ENCODE measurements at places on chromosomes 12 and 14.

- H3K4me1 ChIP-seq: peaks cover 38% of the 10 kb centered on the region
- DNase-seq: no peak
- H3K36me3 ChIP-seq: no peaks in the 10 kb centered on the region
Observed at GRCh38 chr12:132502149-132502881, 12.4 kb downstream of the FBRSL1 start.

DNA sequence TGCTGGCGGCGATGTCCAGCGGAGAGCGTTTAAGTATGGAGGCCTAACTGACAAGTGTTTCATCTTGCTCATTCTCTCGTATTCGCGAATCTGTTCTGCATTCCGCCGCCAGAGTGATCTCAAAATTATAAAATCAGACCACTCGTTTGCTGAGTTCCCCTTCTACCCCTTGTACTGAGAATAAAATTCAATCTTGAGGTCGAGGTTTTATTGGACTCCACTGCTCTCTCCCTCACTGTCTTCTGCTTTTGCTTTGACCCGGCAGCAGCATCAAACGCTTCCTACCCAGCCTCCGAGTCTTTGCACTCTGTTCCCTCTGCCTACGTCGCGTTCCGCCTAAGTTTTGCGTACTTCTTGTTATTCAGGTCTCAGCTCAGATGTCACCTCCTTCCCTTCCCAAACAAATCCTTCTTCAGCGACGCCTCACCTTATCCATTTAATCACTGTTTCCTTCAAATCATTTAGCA is 462 bp downstream of the KNTC1 start:
- peak; percentile 21 for DNase-seq
- peak overlapping the region; percentile 31 for H3K4me3 ChIP-seq
- H3K27ac ChIP-seq: peak overlapping the region; percentile 38

- no peaks in the 10 kb centered on the region for H3K36me3 ChIP-seq
- DNase-seq: no peak
Observed at GRCh38 chr12:95522692-95523091, 28.6 kb downstream of the USP44 start.

DNA sequence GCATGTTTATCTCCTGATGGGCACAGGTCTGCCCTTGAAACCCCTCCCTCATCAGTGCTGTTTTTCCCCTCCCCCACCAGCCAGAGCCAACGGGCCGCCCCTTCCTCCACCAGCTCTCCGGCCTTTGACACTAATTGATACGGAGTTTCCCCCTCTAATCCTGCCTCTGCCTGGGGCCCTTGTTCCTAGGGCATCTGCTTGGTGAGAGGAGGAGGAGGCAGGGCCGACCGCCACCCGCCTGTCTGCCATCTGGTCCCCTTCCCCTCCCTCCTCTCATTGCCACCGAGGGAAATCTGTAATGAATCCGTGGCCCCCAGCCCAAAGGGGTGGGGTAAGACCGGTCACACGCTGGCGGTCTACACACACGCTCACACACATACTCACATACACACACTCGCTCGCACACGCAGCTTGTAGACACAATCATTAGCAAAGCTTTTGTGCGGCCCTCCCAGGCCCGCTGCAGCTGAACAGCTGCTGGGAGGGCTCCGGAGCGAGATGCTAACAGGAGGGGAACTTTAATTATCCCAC is 27.4 kb downstream of the SRRM4 start:
- no peak overlapping the region for H3K27ac ChIP-seq
- no peaks in the 10 kb centered on the region for H3K4me1 ChIP-seq
- peaks cover 20% of the 10 kb centered on the region for H3K27me3 ChIP-seq
- no peaks in the 10 kb centered on the region for H3K36me3 ChIP-seq
- peak; percentile 23 for DNase-seq

- H3K27me3 ChIP-seq: no peaks in the 10 kb centered on the region
- no peak overlapping the region for H3K27ac ChIP-seq
- DNase-seq: no peak
- H3K4me1 ChIP-seq: no peaks in the 10 kb centered on the region
- no peak overlapping the region for H3K4me3 ChIP-seq
Observed at GRCh38 chr14:106551265-106551664, 1024.9 kb downstream of the TMEM121 start.

- no peaks in the 10 kb centered on the region for H3K4me1 ChIP-seq
- H3K27ac ChIP-seq: no peak overlapping the region
- no peak overlapping the region for H3K4me3 ChIP-seq
- no peaks in the 10 kb centered on the region for H3K36me3 ChIP-seq
Observed at GRCh38 chr14:65832431-65833266, 420.1 kb downstream of the FUT8 start.

DNA sequence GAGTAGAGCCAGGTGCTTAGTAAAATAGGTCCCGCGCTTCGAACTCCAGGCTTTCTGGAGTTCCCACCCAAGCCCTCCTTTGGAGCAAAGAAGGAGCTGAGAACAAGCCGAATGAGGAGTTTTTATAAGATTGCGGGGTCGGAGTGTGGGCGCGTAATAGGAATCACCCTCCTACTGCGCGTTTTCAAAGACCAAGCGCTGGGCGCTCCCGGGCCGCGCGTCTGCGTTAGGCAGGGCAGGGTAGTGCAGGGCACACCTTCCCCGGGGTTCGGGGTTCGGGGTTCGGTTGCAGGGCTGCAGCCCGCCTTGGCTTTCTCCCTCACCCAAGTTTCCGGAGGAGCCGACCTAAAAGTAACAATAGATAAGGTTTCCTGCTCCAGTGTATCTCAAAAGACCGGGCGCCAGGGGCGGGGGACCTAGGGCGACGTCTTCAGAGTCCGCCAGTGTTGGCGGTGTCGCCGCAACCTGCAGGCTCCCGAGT is 3.6 kb downstream of the SSTR1 start:
- DNase-seq: peak; percentile 12
- peaks cover 46% of the 10 kb centered on the region for H3K27me3 ChIP-seq
- H3K4me3 ChIP-seq: peak overlapping the region; percentile 4
- H3K27ac ChIP-seq: no peak overlapping the region

- H3K4me3 ChIP-seq: no peak overlapping the region
- peaks cover 7% of the 10 kb centered on the region for H3K4me1 ChIP-seq
- H3K36me3 ChIP-seq: no peaks in the 10 kb centered on the region
- peak; percentile 24 for DNase-seq
- H3K27me3 ChIP-seq: no peaks in the 10 kb centered on the region
- no peak overlapping the region for H3K27ac ChIP-seq
Observed at GRCh38 chr12:66048835-66049537, 81.6 kb downstream of the LLPH start.

GRCh38 chr12:132162508-132163031 is 18.3 kb downstream of the NOC4L start:
- no peaks in the 10 kb centered on the region for H3K36me3 ChIP-seq
- DNase-seq: no peak
- H3K4me3 ChIP-seq: no peak overlapping the region
- H3K4me1 ChIP-seq: no peaks in the 10 kb centered on the region

GRCh38 chr12:9022592-9022991 is 33.2 kb downstream of the KLRG1 start:
- H3K27ac ChIP-seq: no peak overlapping the region
- no peaks in the 10 kb centered on the region for H3K27me3 ChIP-seq
- H3K36me3 ChIP-seq: no peaks in the 10 kb centered on the region
- DNase-seq: no peak

GRCh38 chr12:77725611-77726010 is 105.1 kb upstream of the NAV3 start:
- no peaks in the 10 kb centered on the region for H3K4me1 ChIP-seq
- no peak for DNase-seq
- no peak overlapping the region for H3K4me3 ChIP-seq
- H3K27ac ChIP-seq: no peak overlapping the region

- peaks cover 15% of the 10 kb centered on the region for H3K4me1 ChIP-seq
- DNase-seq: no peak
- H3K4me3 ChIP-seq: no peak overlapping the region
- H3K27me3 ChIP-seq: no peaks in the 10 kb centered on the region
Observed at GRCh38 chr12:31880340-31880739, 78.9 kb upstream of the RESF1 start.

DNA sequence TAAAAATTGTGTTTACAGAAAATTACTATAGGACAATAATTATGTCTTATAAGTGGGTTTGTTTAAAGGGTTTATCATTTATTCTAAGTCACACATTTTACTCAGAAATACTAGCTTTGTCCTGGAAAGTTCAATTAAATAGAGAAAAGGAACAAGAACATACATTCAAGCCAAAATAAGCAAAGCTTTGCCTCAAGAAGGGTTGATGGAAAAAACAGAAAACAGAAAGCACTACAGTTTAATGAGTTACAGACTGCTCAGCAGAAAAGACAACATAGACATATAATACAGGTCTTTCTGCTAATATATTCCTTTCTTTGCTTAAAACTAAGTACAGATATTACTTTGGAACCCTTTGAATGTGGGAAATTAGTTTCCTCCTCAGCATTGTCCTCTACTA is 703.0 kb upstream of the LRFN5 start:
- no peak overlapping the region for H3K4me3 ChIP-seq
- no peak overlapping the region for H3K27ac ChIP-seq
- H3K4me1 ChIP-seq: peaks cover 5% of the 10 kb centered on the region
- no peaks in the 10 kb centered on the region for H3K27me3 ChIP-seq
- DNase-seq: no peak

DNA sequence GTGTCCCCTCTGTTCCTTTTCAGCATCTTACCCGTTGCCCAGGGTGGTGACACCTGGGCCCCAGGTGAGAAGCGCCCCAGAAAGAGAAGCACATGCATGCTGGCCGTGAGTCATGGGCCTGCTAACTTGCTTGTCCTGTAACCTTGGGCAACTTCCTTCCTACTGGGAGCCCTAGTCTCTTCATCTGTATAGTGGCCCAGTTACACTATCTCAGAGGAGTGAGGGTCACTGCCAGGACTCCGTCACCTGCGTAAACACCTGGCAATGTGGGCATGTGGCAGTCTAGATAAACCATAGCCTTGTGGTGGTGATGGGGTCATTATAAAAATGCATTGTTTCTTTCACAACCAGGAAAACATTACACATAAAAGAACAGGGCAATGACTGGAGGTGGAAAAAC is 125.2 kb downstream of the SLC25A47 start:
- no peak overlapping the region for H3K27ac ChIP-seq
- no peak overlapping the region for H3K4me3 ChIP-seq
- no peaks in the 10 kb centered on the region for H3K36me3 ChIP-seq
- no peak for DNase-seq

- H3K4me3 ChIP-seq: no peak overlapping the region
- H3K4me1 ChIP-seq: peaks cover 9% of the 10 kb centered on the region
- H3K36me3 ChIP-seq: no peaks in the 10 kb centered on the region
- peak overlapping the region; percentile 14 for H3K27ac ChIP-seq
- H3K27me3 ChIP-seq: no peaks in the 10 kb centered on the region
Observed at GRCh38 chr14:101875727-101876554, 88.4 kb upstream of the DYNC1H1 start.

- H3K4me3 ChIP-seq: no peak overlapping the region
- no peak for DNase-seq
- H3K27ac ChIP-seq: no peak overlapping the region
Observed at GRCh38 chr14:58915646-58916045, 272.8 kb upstream of the DAAM1 start.

DNA sequence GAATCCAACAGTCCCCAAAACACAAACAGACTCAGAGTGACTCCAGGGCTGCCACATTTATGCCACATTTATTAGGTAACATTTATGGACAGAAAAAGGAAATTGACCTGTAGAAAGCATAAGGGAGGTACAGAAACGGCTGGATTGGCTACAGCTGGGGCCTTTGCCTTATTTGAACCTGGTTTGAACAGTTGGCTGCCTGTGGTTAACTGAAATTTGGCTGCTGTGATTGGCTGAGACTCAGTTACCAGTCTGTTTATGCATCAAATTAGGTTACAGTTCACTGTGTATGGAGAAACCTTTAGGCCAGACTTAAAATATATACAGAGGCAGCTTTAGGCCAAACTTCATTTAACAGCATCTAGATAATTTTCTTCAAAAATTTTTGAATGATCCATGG is 27.8 kb upstream of the PCNX1 start:
- no peak overlapping the region for H3K27ac ChIP-seq
- DNase-seq: no peak
- H3K4me3 ChIP-seq: no peak overlapping the region
- H3K4me1 ChIP-seq: no peaks in the 10 kb centered on the region

- no peak overlapping the region for H3K27ac ChIP-seq
- H3K4me3 ChIP-seq: no peak overlapping the region
- no peaks in the 10 kb centered on the region for H3K27me3 ChIP-seq
- no peaks in the 10 kb centered on the region for H3K4me1 ChIP-seq
- no peak for DNase-seq
Observed at GRCh38 chr12:26813812-26814211, 19.2 kb downstream of the ITPR2 start.

- no peaks in the 10 kb centered on the region for H3K4me1 ChIP-seq
- no peak for DNase-seq
- H3K4me3 ChIP-seq: no peak overlapping the region
- H3K36me3 ChIP-seq: no peaks in the 10 kb centered on the region
Observed at GRCh38 chr12:124100572-124101178, 127.7 kb downstream of the ZNF664 start.

GRCh38 chr14:103512701-103513611 is 9.7 kb downstream of the CKB start:
- H3K4me3 ChIP-seq: no peak overlapping the region
- peak; percentile 13 for DNase-seq
- H3K27ac ChIP-seq: no peak overlapping the region

DNA sequence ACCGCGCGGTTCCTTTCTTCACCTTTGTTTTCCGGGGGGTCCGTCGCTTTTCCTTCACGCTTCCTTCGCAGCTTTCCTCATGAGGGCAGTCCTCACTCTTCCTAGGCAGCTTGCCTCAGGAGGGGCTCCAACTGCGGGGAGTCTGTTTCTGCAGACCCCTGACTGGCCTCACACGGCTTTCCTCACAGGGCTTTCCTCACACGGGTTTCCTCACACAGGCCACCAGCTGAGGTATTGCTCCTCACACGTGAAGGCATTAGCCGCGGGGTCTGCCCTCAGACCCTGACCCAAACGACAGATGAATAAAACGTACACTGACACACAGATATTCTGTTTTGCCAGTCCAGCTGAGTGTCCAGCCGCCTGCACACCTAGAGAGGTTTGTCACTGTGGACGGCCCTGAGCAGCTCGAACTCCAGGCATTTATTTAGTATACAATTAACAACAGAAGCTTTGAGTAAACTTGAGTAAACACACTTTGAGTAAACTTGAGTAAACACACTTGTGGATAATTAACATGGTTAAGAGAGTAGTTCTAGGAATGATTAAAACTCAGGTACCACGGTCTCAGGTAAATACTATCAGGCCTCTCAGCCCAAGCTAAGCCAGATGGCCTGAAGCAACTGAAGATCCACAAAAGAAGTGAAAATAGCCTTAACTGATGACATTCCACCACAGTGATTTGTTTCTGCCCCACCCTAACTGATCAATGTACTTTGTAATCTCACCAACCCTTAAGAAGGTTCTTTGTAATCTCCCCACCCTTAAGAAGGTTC is 16.1 kb upstream of the LYZ start:
- peaks cover 4% of the 10 kb centered on the region for H3K27me3 ChIP-seq
- peak overlapping the region; percentile 96 for H3K27ac ChIP-seq
- peak overlapping the region; percentile 34 for H3K4me3 ChIP-seq
- no peaks in the 10 kb centered on the region for H3K36me3 ChIP-seq

DNA sequence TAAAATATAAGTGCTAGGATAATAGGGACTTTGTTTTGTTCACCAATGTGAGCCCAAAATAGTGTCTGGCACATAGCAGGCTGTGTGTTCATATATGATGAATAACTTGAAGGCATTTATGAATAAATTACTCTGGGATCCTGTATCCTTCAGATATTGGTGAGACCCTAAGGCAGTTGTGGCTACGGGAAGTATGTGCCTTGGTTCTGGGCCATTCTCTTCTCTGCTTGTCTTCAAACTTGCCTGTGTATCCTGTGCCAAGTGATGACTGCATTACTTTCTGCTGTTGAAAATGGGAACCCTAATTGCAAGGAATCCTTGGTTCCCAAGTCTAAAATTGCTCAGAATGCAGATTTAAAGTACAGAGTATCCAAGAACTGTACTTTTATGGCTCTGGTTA is 67.6 kb upstream of the KTN1 start:
- H3K4me1 ChIP-seq: no peaks in the 10 kb centered on the region
- H3K4me3 ChIP-seq: no peak overlapping the region
- no peak overlapping the region for H3K27ac ChIP-seq
- no peaks in the 10 kb centered on the region for H3K27me3 ChIP-seq

Data from hepatocyte (in vitro differentiated cells).